HuH-7 (cell line): ENCODE measurements at places on chromosomes 4 and X.

- DNase-seq, result no peak
Measured at GRCh38 chrX:150099316-150099715, 161.0 kb upstream of the EOLA2 start.

- DNase-seq, result no peak
Measured at GRCh38 chr4:176874721-176875445, 82.2 kb upstream of the VEGFC start.

DNA sequence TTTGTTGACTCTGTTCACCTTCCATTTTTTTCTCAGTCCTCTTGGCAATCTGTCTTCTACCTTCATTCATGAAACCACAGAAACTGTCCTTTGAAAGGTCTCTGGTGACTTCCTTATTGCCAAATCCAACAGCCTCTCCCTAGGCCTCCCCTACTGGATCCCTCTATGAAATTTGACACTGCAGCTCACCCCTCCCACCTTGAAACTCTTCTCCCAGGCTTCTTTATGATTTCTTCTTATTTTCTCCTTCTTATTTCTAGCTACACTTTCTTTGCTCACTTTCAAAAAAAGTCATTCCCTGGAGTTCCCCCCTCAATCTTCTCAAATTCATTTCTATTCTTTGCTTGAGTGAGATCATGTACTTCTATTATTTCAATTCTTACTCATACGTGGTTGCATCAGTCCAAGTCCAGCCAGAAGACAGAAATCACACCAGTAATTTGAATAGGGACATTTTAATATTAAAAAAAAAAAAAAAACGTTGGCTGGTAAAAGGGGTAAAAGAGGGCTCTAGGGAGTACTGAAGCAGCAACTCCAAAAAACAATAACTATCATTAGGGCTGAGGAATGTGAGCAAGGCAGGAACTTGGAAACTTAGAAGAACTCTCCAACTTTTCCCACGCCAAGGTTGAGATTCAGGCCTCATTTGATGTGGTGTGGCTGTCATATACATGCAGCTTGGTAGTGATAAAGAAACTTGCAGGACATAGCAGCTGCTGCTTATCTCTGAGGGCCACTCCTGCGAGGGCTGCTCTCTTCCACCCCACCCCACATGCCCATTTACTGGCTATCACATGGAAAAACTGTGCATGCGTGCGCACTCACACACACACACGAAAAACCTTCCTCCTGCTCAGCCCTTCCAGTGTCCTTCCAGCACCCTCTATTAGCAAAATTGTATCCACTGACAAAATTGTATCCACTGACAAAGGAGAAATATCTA lies 169.8 kb upstream of the GALNT7 start:
- DNase-seq, result no peak

- no peak for DNase-seq
Measured at GRCh38 chrX:3476973-3477372, 130.5 kb upstream of the MXRA5 start.

GRCh38 chrX:18895189-18895951 lies 88.5 kb downstream of the PHKA2 start:
- no peak for DNase-seq

DNA sequence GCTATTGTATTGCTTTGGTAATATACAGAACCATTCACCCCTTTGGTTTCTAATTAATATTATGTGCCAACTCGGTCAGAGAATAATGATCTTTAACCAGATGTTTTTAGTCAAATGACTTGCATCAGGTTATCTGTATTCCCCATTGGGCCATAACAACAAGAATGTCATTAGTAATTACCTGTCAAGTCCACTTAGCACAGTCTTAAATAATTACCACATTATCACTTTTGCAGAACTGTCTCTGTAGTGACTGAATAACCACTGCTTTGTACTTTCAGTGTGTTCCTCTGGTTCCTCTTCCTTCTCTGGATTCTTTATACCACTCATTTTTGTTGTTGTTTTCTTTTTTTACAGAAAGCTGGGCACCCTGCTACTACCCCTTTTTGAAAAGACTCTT lies 257.7 kb upstream of the SPOCK3 start:
- DNase-seq, result no peak
